ENCODE measurements at places on chromosomes 7 and 10.

GRCh38 chr7:105132335-105132734, 118.3 kb downstream of the KMT2E start:
- DNase-seq: no peak

DNA sequence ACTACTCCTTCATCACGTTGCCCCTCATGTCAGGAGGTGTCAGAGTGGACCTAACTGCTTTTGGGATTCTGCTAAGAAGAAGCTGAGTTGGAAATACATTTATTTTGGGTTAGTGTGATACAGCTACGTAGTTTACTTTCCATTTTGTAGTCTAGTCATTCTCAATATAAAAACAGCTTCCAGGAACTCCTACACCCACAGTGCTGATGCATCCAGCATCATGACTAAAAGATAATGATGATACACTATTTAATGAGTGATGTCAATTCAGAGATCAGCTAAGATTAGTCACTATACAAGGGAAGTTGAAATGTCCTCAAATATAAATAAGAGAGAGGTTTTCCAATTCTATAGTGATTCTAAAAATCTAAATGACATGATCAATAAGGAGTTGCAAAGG, 264.2 kb upstream of the SLC26A5 start:
- no peak for DNase-seq

- DNase-seq: no peak
Observed at GRCh38 chr7:87648316-87648715, 20.1 kb downstream of the RUNDC3B start.

DNA sequence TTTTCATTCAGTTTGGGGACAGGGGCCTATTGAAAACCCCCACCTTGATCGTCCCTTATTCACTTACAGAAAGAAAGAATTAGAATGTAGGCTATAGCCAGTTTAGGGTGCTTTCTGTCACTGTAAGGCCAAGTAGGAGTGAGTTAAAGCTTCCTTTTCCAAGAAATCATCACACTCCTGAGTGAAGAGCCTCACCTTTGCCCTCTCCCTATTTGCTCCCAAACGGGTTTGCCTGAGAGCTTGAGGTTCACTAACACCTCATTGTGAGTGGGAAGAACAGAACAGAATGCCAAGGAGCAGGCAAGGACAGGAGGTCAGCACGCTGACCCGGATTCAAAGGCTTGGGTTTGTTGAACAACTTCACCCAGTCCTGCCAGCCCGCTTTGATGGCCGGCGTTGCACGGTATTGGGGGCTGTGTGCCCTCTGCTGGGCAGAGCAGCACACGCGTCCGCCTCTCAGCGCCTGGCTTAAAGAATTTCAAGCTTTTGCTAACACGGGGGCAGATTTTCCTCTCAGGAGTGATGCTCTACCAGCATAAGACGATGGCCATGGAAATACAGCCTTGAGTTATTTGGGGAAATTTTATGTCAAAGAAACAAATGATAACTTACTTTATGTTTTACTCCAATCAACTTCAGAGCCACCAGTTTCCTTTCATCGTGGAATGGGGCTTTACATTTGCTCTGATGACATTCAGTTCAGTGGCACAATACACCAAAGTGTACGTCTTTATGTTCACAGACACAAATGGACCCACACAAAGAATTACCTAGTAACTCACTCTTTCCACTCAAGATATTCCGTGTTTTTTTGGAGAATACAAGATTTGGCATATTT, 470.0 kb downstream of the SUGCT start:
- no peak for DNase-seq

GRCh38 chr7:42237811-42238541, 967 bp upstream of the GLI3 start:
- DNase-seq: no peak

DNA sequence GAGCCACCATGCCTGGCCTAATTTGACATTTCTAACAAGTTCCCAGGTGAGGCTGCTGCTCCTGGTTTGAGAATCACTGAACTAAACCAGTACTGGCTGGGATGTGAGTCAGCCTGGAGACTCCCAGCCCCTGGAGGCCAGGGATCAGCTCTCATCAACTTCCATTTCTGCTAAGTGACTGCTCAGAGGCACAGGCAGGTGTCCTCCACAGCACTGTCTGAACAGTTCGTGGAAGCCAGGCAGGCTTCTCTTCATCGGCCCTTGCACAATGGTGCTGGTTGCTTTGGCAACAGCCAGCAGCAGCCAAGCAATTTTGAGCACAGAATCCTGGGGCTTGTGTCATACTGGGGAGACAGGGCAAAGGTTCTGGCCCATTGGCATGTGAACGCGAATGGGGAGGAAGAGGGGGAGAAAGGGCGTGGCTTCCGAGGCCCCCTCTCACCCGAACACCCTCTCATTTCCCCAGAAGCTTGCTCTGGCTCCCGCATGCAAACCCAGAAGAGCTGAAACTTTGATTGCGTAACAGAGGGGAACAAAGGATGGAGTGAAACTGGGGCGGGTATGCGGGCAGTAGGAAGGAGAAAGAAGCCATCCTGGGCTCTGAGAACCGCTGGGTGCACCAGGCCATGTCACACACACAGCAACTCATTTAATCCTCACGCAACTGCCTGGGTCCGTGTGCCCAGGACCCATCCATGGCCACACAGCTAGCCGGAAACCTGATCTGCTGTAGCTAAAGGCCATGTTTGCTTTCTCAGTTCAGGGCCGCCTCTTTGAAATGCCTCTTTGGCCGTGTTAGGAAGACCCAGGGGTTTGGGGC, 9.0 kb upstream of the POR start:
- no peak for DNase-seq

DNA sequence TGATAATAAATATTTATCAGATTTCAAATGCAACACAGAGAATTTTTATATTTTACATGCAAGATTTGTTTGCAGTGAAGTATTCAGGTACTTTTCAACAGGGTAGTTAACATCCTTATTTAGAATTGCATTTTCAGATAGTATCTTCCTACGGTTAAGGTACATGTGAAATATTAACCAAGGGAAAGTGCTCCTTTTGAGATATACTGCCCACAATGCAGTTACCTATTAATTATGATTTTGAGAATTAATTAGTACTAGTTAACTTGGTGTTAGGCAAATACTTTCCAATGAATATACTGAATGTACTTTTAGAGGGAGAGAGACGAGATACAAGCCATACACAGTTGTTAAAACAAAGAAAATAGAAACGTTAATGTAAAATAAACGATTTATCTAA, 206.2 kb upstream of the YAE1 start:
- no peak for DNase-seq

GRCh38 chr10:23779301-23779700, 340.4 kb downstream of the OTUD1 start:
- DNase-seq: no peak

GRCh38 chr10:44965651-44966097, 6.1 kb downstream of the RASSF4 start:
- no peak for DNase-seq

- DNase-seq: no peak
Observed at GRCh38 chr10:71970869-71971268, 6.7 kb downstream of the CHST3 start.

DNA sequence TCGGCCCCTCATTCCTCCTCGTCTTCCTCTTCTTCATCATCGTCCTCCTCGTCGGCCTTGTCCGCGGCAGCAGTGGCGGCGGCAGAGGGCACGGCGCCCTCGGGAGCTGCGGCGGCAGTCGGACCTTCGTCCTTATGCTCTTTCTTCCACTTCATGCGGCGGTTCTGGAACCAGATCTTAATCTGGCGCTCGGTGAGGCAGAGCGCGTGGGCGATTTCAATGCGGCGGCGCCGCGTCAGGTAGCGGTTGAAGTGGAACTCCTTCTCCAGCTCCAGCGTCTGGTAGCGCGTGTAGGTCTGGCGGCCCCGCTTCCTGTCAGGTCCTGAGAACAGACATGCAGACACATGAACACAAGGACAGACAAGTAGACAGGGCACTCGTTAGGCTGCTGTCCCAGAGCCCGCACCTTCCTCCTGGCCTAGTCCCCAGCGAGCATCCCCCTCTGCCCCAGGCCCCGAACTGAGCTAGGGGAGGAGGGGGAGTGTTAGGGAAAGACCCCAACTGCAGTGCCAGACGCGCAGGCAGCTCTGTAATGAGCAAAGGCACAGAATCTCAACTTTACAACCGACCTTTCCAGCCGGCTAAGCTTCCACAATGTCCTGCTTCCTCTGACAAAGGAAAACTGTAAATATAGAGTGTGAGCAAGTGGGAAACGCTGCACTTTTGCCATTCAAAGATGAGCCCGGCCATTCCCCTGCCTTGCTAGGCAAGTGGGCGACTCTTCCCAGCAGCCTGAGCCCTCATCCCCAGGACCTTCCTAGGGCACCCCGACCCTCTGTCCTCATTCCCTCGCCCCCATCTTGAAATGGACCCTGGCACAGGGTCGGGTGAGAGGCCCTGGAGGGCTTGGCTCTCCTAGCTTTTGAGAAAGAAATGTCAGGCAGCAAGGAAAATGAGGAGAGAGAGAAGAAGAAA, 1.3 kb downstream of the HOXA7 start:
- no peak for DNase-seq

DNA sequence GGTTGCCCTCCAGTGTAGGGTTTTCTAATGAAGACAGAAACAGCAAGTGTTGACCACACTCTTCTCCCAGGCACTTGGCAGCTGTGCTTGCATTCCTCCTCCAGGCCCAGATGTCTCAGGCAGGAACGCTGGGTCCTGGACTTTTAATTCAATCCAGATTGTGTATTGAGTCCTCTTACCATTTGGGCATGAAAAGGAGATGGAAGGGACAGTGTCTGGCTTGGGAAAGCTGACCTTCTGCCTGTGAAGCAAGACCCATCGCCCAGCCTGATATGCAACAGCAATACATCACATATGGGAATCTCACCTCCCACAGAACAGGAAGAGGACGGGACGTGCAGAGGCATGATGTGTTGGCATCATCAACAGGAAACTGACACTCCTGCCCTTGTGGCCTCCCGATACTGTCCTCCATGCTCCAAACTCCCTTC, 174.4 kb upstream of the LYZL2 start:
- no peak for DNase-seq

GRCh38 chr7:27316311-27316710, 73.7 kb downstream of the EVX1 start:
- no peak for DNase-seq

- DNase-seq: no peak
Observed at GRCh38 chr10:100297242-100297641, 10.8 kb upstream of the BLOC1S2 start.

All from activated T-helper 9 cell treated with anti-CD3 and anti-CD28 coated beads, Interleukin-2, amount 50 U/mL, for 16 hours (primary cell).